ENCODE measurements at places on chromosomes 5 and 9.

- DNase-seq: no peak
Measured at GRCh38 chr5:31463351-31463750, 68.5 kb downstream of the DROSHA start.

DNA sequence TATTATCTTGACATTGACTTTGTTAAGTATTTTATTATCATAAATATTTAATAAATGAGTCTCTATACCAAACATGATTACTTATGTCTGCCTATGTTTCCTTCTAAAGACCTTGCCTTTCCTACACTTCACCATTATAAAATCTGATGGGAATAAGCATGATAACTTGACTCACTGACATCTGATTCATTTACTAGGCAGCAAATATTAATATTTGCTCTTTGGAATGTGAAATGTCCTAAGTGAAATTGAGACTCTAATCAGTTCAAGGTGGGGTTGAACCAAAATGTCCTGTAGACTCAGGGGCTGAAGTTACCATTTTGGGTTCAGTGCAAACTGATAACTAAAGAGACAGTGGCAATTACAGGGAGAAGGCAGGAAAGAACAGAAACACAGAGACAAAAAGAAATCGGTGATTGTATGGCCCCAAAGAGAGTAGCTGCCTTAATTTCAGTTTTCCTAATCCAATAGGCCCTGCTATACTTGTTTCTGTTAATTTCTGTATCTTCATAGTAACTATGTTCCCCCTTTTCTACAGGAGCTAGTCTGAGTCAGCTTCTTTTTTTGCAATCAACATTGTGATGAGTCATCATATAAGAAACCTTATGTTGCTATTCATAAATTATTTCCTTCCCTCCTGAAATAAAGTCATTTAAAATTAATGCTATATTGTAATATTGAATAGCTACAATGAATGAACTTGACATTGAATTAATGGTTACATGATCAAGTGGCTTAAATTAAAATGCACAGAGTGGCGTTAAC lies 296.8 kb downstream of the PDE4D start:
- no peak for DNase-seq

DNA sequence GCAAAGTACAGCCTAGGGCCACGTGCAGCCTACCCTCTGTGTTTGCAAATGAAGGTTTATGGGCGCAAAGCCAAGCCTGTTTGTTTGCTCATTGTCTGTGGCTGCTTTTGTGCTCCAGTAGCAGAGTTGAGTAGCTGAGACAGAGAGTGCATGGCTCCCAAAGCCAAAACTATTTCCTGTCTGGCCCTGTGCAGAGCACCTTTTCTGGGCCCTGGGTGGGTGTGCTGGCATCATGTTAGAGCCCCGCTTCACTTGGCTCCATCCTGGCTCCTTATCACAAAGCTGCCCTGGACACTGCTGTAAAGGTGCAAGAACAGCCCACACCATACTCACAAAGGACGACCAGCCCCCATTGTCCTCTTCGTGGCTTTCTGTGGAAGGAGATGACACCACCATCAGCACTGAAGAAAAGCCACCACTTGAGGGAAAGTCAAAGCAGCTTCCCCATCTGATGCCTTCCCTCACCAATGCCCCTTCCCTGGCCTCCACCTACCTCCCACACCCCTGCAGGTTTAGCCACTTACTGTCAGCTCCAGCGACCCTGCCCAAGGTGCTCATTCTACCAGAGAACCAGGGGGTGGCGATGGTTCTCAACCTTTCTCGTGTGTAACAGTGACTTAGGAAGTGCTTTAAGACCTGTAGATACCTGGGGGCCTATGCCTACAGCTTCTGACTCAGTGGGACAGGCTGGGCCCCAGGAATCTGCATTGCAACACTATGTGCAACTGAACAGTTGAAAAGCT lies 23.4 kb downstream of the LCP2 start:
- DNase-seq: no peak

GRCh38 chr5:85647349-85648127 lies 970.2 kb upstream of the COX7C start:
- DNase-seq: no peak

- no peak for DNase-seq
Measured at GRCh38 chr9:1653282-1653681, 361.9 kb upstream of the SMARCA2 start.

DNA sequence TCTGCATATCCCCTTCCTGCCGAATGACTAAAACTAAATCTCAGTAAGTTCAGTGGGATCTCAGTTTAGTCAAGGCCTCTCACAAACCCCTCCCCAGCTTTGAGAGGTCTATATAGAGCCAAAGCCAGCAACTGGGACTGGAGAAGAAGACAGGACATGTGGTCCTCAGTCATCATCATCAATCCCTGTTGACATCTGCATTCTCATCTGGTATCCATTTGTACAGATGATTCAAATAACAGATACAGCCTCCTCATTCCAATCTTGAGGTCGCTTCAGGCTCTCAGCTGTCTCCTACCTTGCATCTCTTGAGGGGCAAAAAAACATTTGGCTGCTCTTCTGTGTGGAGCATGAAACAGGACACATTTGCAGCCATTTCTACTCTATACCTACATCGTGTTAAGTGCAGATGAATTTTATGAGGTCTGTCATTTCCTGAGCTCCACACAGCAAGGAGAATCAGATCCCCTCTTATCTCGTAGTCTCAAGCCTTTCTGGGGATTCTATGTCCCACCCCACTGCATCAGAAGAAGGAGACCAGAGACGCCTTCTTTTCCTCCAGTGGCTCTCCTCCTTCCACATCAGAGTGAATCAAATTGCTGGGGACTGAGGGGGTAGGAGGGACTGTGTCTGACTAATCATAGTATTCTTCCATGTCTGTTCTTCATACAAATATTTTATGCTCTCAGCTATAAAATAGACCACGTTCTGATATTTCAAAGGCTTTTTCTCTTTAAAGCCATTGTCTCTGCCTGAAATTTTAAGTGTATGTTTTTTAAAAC lies 4.7 kb upstream of the RECK start:
- DNase-seq: no peak

All from HFF-Myc (cell line).